Activated CD4-positive, alpha-beta T cell treated with anti-CD3 and anti-CD28 coated beads, Interleukin-2, amount 50 U/mL, for 48 hours (primary cell): ENCODE measurements at places on chromosomes 2 and 18.

GRCh38 chr2:44938287-44939105, 3.0 kb upstream of the SIX3 start:
- peak; percentile 2 for DNase-seq

GRCh38 chr2:29632018-29632417, 289.4 kb downstream of the ALK start:
- DNase-seq: no peak

DNA sequence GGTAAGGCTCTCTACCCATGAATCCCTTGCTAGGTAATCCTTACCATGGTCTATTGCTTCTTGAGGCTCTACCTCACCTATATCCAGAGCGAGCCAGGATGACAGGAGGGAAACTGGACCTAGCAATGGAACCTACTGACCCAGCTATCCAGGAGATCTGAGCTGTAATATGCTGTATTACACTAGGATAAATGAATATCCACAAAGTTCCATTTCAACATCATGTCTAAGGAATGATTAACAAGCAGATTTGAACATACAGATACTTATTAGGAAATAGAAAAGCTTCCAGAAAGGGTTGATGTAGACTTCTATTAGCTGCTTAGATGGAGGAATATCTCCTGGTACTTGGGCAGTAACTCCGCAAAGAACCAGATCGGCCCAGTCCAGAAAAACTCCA, 110.1 kb downstream of the BAZ2B start:
- DNase-seq: no peak

DNA sequence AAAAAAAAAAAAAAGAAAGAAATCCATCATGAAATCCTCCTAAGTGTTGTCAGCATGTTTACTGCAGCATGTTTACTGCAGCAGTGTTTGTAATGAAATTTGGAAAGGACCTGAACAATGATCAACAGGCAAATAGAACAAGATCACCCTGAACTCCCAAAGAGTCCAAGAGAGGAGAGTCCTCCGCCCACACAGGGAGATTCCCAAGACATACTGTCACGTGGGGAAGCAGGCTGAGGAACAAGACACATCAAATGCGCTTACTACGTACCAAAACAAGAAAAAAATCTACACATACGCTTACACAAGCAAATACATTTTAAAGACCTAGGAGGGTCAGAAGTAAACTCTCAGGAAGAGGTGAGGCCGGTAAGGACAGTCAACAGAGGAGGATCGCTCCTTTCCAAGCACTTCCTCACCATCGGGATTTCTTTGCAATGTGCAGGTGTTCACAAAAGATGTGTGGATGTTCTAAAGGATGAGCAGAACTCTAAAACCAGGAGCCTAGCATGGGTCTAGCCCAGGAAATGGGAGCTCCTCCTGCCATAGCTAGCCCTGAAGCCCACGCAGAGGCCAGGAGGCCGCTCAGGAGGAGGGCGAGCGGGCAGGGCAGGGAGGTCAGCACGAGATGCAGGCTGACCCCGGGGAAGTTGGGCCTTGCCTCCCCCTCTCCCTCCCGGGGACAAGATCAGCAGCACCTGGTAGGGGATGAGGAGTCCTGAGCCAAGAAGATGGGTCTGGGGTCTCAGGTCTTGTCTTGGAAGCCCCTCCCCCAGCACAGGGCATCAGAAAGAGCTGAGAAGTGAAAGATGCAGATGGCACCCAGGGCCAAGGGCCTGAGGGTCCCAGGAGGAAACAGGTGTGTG, 66.4 kb downstream of the ZNF516 start:
- no peak for DNase-seq

DNA sequence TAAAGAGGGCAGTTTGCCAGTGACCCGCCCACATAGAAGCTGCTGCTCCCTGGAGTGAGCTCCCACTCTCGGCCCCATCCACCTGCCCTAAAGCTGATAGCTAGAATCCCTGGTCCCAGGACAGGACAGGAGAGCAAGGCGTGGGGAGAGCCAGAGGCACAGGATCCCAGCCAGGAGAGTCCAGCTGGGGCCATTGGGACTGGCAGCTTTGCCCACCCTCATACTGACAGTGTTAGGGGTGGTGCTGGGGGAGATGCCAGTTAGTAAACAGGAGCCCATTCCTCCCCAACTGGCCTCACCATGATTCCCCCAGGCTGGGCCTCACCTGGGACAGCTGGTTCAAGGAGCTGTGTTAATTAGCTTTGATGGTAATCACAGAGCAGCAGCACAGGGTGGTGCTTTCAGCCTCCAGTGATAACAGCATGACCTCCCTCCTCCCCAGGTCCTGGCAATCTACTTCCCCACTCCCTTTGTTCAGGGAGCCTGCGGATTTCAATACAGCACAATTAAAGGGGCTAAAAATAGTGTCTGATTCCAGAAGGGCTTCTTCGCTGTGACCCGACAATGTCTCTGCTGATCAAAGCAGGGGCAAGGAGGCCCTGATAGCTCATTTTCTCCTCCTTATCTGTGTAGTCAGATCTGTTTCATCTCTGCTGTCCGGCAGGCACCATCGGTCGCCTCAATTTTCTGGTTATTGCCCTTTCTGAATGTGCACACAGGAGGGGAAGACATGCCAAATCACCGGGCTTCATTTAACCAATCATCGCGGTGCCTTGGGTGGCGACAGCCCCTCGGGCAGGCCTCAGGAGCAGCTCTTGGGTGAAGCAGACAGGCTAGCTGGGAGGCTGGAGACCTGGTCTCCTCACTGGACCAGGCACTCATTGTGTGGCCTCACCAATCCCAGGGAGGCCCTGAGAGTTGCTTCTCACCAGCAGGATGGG, 119.9 kb upstream of the TEX51 start:
- no peak for DNase-seq
